Hindlimb muscle (tissue), 1 donor: ENCODE measurements at places on chromosomes 16 and 17.

DNA sequence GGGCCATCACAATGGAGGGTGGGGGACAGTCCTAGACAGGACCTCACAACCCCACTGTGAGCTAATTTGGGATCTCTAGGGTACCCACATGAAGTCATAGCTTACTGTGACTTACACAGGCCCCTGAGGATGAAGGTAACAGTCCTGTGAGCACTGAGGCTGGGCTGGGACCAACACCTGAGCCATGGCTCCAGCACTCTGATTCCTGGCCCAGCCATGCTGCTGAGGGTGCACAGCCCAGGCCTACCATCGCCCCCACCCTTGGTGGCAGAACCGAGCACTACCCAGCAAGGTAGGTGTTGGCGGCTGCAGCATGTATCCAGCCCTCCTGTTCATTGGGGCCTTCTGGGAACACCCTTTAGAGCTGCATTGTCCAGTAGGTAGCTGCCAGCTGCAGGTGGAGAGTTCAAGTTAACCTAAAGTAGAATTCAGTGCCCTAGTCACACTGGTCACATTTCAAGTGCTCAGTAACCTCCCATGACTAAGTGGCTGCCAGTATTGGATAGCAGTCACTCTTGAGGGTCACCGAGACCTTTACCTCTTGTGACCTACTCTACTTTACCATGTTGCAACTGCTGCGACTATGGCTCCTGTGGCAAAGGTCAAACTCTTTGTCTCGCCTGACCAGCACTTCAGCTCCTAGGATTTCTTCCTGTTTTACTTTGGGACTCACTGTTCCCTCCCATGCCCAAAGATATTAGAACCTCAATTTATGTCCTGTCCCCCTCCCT, 11.6 kb downstream of the AKAP1 start:
- no peak for DNase-seq

DNA sequence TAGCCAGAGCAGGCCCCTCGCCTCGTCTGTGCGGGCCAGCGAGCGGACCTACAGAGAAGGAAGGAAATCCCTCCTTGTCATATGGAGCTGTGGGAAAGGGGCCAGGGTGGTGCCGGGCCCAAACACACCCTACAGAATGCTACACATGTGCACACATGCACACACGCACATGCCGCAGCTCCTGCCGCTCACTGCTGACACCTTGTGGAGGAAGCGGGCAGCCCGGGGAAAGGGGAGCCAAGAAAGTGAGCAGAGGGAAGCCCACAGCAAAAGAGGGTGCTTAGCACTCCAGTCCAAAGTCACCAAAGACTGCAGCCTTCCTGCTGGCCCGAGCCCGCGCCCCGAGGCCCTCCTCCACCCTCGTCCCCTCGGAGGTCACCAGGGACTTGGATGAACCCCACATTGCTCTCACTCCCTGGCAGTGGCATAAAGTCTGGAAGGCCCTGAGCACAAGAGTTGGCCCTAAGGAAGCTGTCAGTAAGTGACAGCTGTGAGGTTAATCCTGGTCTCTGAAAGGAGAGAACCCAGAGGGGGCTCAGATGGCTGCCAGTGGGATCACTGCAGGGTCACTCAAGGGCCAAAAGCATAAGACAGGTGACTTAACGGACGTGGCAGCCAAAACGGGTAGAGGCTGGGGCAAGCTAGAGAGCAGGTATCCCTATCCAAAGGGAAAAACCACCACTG, 68.2 kb downstream of the MYO18A start:
- DNase-seq, result peak; percentile 81

- no peak for DNase-seq
Measured at GRCh38 chr17:8693328-8693727, 51.3 kb downstream of the CCDC42 start.

GRCh38 chr16:86570558-86571529, 4.2 kb downstream of the FOXC2 start:
- no peak for DNase-seq

- no peak for DNase-seq
Measured at GRCh38 chr17:60901806-60902205, 224.2 kb downstream of the BCAS3 start.
